ENCODE measurements at places on chromosomes 4 and X.

DNA sequence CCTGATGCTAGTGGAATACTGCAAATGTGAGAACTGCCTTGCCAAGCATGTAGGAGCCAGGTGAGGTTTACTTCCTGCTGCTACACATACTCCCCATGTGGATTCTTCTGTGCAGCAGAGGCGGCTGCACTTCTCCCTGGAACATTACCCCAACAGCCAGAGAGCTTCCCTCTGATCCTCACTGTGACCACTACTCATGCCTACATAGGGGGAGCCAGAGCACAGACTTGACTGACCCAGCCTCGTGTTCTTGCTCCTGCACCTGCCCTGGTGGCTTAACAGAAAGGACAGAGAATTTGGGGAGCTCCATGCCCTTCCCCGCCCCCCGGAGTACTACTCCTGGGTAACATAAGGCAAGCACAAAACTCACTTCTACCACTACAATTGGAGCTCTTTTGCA lies 38.4 kb downstream of the UGT2A2 start:
- no peak for DNase-seq

- DNase-seq = no peak
Measured at GRCh38 chr4:37760840-37761239, 65.6 kb upstream of the PGM2 start.

DNA sequence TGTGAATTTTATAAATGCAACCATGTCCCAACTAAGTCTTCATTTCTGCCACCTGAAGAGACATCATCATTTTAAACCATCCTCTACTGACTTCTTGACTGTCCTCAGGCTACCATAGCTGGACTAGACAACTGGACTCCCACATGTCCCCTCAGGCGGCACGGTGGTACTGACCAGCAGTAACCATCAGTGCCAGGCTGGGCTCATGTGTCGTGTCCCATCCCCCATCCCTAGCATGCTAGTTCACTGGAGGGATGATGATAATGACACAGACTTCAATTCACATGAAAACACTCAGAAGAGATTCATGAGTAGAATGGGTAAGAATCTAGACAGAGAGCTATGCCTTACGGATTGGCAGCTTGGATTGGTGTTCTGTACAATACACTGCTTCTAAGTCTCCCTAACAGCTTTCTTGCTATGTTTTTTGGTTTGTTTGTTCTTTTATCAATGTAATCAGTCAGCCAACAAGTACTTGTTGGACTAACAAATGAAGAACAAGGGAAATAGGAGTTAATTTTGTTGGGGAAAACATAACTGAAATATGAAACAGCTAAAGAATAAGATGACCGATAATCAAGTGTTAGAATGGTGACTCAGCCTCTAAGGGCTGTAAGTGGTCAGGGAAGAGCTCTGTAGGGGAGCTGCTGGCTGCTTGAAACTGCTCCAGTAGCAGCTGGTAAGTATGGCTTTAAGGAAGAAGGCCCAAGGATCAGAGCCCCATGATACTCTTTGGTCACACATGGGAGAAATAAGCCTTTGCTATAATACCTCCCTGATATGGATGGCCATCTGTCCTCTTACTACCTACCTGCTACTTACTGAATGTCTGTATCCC lies 10.3 kb downstream of the ZDHHC9 start:
- DNase-seq = no peak

DNA sequence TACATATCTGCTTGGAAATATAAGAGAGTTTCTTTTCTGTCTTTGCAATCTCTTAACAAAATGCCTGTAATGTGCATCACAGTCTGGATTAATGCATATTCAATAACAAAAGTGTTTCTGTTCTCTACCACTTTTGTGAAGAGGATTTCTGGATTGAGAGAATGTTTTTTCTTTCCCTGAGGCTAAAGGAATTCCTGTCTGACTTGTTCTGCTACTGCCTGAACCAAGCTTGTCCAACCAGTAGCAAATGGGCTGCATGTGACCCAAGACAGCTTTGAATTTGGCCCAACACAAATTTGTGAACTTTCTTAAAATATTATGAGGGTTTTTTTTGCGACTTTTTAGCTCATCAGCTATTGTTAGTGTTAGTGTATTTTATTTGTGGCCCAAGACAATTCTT lies 1133.9 kb downstream of the SH3BGRL start:
- DNase-seq = no peak

GRCh38 chr4:2469192-2469984 lies 482 bp downstream of the RNF4 start:
- peak; percentile 45 for DNase-seq
